ENCODE measurements at places on chromosomes 13 and 19.

DNA sequence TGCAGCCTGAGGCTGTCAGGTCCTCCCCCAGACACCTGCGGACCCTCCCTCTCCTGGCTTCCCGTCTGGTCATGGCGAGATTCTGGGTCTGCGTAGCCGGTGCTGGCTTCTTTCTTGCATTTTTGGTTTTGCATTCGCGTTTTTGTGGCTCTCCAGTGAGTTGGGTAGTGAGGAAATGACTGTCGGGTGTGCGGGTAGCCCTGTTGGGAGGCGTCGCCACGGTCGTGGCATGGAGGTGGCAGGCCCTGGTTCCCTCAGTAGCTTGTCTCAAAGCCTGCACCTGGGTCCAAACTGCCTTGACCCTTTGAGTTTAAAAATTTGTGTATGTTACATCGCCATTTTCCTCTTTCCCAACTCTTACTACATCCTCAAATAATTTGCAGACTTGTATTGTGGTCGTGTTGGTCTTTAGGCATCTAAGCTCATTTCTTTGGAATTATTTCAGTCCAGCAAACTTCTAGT is 344 bp downstream of the NHLRC3 start:
- DNase-seq = no peak

GRCh38 chr13:44223770-44224444 is 149.7 kb upstream of the SERP2 start:
- DNase-seq = no peak

DNA sequence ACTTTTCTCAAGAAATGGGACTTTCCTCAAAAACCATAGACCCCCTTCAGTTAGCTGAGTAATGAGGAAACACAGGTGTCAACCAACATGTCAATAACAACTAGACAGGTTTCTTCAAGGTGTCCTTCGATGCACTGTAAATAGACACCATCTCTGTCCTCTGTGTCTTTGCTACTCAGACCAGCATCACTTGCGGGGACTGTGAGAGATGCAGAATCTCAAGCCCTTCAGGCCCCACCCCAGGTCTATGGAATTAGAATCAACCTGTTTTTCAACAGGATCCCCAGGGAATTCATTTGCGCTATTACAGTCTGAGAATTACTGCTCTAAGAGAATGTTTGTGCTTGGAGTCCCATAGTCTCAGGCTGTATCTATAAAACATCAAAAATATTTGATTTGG is 469.9 kb downstream of the COG6 start:
- DNase-seq = no peak

DNA sequence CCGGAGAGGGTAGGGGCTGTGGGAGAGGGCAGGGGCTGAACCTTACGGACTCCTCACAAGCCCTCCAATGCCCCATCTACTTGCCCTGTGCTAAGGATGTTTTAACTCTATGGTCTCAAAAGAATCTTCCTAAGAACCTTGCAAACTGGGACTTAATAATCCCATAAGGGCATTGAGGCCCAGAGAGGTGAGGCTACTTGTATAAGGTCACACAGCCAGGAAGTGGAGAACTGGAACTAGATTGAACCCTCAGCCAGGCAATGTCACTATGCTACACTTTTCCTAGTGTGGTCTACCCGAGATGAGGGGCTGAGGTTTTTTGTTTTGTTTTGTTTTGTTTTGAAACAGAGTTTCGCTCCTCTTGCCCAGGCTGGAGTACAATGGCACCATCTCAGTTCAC is 10.5 kb upstream of the APOC4 start:
- no peak for DNase-seq

DNA sequence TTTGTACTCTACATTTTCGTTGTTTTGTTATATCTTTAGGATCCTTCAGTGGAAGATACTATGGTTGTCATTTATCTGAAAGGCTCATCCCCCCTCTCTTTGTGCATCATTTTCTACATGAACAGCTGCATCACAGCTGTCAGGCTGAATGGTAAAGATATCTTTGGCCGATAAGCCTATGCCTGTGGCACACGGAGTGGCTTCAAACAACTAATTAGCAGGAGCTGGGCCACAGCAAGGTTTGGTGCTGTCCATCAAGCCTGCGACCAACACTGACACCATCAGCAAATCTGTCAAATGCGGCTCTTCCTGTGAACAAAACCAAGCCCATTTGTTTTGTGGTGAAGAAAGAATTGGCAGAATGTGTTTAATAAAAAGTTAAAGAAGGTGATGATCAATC is 334.4 kb downstream of the PCDH9 start:
- DNase-seq = no peak

- no peak for DNase-seq
These were observed 360.3 kb upstream of the ZNF507 start for GRCh38 chr19:31985001-31985605.

- no peak for DNase-seq
These were observed 74.8 kb upstream of the STK24 start for GRCh38 chr13:98651744-98652143.

DNA sequence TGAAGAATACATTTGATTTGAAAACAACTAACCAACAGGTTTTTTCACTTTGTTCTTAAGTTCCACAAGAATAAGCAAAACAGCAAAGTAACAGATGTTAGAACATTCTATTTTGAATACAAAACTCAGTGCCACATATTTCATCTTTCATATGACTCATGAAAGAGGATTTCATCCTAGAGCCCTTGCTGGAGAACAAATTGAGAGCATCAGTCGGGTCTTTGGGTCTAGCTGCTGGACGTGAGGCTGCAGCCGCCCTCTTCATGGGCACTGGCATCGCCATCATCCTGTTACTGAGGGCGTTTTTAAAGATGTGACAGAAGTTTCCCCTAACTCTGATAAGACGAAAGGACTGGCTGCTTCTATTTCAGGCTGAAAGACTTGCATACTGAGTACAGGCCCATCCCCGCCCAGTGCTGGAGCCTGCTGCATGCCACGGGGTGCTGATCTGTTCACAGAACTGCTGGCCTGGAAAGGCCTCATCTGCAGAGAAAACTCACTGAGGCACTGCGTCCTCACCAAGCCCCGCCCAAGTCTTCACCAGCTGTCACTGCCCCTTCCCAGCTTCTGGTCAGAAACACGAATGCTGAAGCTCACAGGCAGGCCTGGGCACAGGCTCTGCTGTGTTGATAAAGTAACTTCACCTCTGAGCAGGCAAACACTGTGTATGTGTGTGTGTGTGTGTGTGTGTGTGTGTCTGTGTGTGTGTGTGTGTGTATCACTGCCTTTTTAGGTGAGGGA is 101.4 kb downstream of the TUBGCP3 start:
- DNase-seq = no peak

DNA sequence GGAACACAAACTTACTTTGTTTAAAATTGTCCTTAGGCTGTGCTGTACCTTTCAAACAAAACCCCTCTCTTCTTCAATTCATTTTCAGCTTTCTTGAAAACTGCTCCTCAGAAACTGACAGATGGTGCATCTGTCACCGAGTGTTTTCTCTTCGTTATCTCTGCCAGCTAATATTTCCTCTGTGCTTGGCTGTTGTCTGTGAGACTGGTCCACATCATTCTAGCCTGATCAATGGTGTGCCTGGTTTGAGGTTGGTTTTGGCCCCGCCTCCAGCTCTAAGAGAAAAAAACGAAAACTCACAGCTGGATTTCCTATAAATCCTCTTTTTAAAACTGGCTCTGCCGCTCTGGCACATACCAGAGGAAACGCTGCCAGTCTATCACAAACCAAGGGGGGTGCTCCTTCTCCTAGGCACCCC is 79.7 kb downstream of the STARD13 start:
- DNase-seq = no peak

DNA sequence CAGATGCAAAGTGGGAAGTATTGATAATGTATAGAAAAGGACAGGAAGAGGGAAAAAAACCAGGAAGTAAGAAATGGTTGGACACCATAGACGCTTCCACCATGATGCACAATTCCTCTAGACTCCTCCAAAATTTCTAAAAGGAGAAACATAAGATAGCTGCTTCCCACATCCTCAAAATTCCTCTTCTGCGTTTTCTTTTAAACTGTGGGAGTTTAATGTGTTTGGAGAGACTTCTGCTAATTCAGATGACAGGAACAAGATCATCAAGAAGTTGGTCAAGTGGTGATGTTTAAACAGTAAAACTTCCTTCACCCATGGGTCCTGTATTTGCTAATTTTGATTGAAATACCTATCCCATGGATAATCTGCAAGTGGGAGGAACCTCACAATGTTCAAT is 130.2 kb downstream of the IRS2 start:
- DNase-seq = no peak

DNA sequence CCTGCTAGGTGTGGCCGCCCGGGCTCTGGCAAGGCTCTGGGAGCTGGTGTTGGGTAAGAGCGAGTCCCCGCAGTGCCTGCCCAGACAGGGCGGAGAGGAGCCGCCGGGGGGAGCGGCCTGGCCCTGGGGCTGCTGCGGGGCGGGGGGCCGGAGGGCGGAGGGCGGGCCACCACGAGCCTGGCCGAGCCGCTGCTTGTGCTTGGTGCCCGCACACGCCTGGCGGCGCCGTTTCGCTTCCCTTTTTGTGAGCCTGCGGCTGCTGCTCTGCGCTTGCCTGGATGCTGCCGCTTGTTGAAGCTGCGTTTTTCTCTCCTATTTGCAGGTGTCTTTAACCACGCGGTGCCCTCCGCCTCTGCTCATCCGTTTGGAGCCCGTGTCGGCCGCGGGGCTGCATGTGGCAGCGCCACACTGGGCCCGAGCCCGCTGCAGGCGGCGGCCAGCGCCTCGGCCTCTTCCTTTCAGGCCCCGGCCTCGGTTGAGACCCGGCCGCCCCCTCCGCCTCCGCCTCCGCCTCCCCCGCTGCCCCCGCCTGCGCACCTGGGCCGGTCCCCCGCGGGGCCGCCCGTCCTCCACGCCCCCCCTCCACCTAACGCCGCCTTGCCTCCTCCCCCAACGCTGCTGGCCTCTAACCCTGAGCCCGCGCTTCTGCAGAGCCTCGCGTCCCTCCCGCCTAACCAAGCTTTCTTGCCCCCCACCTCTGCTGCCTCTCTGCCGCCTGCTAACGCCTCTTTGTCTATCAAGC is 8.5 kb downstream of the PLEKHJ1 start:
- DNase-seq = no peak

GRCh38 chr13:111006506-111007031 is 91.7 kb upstream of the ANKRD10 start:
- no peak for DNase-seq

- DNase-seq = no peak
These were observed 707 bp upstream of the MAMSTR start for GRCh38 chr19:48720251-48720612.

DNA sequence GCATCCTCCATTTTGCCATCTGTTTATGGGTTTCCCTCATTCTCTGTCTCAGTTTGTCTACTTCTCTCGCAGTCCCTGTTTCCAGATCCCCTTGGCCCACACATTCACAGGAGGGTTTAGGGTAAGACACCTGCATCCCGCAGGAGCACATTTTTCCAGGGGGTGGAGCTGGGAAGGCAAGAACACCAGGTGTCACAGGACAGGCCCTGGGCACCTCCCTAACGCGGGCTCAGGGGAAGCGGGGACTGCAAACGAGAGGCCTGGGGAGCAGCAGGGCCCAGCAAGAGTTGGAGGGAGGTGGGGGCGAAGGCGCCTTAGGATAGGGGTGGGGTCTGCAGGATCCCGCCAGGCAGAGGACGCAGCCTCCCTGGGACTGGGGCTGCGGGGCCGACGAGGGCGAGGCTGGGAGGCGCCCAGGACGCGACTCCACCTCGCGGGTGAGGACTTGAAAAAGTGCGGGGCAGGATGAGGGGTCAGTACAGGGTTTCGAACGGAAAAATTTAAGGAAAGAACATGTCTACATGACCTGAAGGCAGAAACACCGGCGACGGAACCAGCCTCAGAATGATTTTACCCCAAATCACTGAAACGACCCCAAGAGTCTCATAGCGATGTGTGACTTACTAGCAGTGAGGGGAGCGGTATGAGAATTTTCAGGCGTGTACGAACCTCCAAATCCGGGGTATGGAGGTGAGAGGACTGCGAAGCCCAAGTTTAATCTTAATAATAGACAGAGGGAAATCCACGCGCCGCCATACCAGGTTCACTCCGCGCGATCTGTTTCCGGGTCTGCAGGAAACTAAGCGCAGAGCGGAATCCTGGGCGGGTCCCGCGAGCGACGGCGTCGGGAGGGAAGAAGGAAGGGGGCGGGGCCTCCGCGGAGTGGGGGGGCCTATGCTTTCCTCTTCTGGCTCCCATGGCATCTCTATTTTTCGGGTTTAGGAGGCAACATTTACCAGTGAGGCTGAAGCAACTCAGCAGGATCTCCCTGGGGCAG is 7.1 kb upstream of the ERVV-2 start:
- DNase-seq = peak; percentile 56

GRCh38 chr19:28885965-28886364 is 327.0 kb downstream of the UQCRFS1 start:
- DNase-seq = no peak

DNA sequence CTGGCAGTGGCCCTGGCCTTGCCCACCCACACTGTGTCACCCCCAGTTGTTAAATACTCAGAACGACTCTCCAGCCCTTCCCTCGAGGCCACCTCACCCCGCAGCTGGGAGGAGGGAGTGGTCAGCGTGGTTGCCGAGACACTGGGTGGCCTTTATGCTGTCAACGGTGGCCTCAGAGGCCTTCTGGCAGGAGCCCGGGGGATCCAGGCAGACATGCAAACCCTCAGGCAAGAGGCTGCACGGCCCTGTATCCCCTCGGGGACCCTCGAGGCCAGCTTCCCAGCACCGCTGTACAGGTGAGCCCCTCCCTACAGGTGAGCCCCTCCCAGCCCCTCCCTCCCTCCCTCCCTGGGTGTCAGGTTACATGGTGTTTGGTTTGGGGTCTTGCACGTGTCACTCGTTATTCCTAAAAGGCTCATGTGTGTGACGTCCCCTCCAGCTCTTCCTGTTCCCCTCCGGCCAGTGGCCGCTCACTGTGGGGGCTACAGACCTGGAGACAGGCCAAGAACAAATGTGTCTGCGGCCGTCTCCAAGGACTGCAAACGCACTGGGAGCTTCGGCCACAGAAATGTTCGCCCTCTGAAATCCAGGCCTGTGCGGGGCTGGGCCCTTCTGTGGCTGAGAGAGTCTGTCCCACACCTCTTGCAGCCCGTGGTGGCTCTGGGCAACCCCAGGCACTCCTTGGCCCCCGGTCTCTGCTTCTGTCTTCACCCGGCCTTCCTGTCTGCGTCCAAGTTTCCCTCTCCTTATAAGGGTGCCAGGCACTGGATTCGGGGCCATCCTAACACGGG is at the start of gene TEKTIP1:
TSS of gene TEKTIP1 (plus strand) at position 210 of the 791 bp plus-strand sequence. CDS start at position 214, 4 bp downstream.
- no peak for DNase-seq

DNA sequence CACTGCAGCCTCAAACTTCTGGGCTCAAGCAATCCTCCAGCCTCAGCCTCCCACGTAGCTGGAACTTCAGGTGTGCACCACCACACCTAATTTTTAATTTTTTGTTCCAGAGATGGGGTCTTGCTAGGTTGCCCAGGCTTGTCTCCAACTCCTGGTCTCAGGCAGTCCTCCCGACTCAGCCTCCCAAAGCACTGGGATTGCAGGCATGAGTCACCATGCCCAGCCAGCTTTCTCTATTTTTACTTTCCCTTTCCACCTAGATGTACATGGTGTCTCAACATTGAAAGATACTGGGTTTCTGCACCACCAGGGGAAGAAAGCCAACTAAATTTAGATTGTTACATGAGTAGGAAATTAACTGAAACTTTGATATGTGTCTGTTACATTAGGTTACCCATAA is 13.8 kb upstream of the ZNF846 start:
- DNase-seq = no peak

- no peak for DNase-seq
These were observed 4.9 kb upstream of the IFNL4 start for GRCh38 chr19:39253374-39254149.

- DNase-seq = no peak
These were observed 540.6 kb upstream of the HTR2A start for GRCh38 chr13:47437406-47437805.

- DNase-seq = no peak
These were observed 254.4 kb upstream of the KLF12 start for GRCh38 chr13:74388626-74389025.

- DNase-seq = no peak
These were observed 7.8 kb downstream of the ILF3 start for GRCh38 chr19:10661946-10662345.

Data from activated CD8-positive, alpha-beta memory T cell treated with anti-CD3 and anti-CD28 coated beads for 24 hours (primary cell).